Tibial nerve (tissue), 4 donors: ENCODE measurements at places on chromosomes 2 and 18. TPM values are rescaled to one million over a fixed set of nuclear protein-coding genes. Genes with fewer than 3 reads are reported as not detected.

DNA sequence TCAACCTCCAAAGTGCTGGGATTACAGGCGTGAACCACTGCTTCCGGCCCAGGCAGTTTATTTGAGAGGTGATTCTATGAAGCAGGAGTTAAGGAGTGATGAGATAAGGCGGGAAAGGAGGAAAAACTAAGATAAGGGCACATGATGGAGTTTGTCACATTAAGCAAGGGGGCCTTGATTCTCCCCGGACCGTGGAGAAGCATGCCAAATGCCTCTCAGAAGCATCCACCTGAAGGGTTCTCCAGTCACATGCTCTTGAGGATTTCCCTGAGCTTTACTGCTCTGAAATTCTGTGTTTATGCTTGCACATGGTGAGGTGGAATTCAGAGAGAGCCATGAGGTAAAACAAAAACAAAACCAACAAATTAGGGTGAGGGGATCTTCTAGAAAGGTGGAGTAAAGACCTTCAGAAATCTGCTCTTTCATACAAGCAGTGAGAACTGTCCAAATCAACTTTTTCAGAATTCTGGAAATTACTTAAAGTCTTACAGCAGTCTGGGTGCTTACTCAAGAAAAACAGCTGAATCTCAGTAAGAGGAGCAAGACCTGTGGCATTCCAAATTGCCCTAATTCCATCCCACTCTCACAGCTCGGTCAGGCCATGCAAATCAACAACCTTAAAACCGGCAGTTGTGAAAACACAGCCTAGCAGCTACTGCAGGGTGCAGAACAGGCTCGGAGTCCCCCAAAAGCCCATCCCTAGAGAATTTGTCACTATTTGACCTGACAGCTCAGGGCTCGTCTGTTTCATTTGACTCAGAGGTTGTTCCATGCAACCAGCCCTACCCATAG lies 69.1 kb upstream of the CTLA4 start:
- no peak overlapping the region for H3K27ac ChIP-seq
- DNase-seq: no peak
- H3K36me3 ChIP-seq: no peaks in the 10 kb centered on the region
- H3K4me3 ChIP-seq: no peak overlapping the region

ATF2 gene
- total RNA-seq: 54.3 TPM

RUFY4 gene
- total RNA-seq: not detected

DNA sequence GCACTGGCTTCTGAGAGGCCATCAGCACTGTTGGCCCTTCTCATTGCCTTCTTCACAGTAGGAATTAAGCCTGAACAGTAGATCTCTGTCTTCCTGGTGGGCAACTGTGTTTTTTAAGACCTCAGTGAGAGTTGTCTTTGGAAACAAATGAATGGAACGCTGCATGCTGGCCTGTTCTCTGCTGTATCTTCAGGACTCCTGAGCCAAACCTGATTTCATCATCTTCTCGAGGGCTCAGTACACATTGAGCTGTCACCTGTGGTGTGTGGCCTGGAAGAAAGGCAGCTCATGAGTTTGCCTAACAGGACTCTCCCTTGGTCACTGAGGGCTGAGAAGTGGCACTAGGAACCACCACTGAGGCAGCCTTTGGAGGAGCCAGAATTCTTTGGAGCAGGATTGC lies 39.7 kb downstream of the SH3RF3 start:
- no peaks in the 10 kb centered on the region for H3K36me3 ChIP-seq
- H3K4me3 ChIP-seq: no peak overlapping the region
- peaks cover 4% of the 10 kb centered on the region for H3K4me1 ChIP-seq
- DNase-seq: no peak
- H3K27ac ChIP-seq: no peak overlapping the region

GPR35 gene
- 2.6 TPM for total RNA-seq

GRCh38 chr2:116132833-116133232 lies 1681.7 kb upstream of the DDX18 start:
- peaks cover 4% of the 10 kb centered on the region for H3K4me1 ChIP-seq

- H3K27me3 ChIP-seq: no peaks in the 10 kb centered on the region
- H3K4me1 ChIP-seq: no peaks in the 10 kb centered on the region
- H3K27ac ChIP-seq: peak overlapping the region; percentile 33
- H3K36me3 ChIP-seq: no peaks in the 10 kb centered on the region
Measured at GRCh38 chr2:230643576-230644291, 68.9 kb upstream of the CAB39 start.
